ENCODE measurements at places on chromosomes 12 and 14.

GRCh38 chr12:130436741-130437501 is 99.2 kb downstream of the PIWIL1 start:
- DNase-seq, result no peak

GRCh38 chr14:66624336-66624937 is 116.5 kb downstream of the GPHN start:
- DNase-seq, result peak; percentile 25

GRCh38 chr12:88753066-88753465 is 172.8 kb upstream of the KITLG start:
- DNase-seq, result no peak

- DNase-seq, result no peak
Observed at GRCh38 chr12:108699955-108700563, 31.3 kb downstream of the CORO1C start.

GRCh38 chr12:49482095-49483051 is 56.5 kb upstream of the KCNH3 start:
- no peak for DNase-seq

- DNase-seq, result no peak
Observed at GRCh38 chr14:104387022-104388010, 192.2 kb upstream of the C14orf180 start.
